ENCODE measurements at places on chromosomes 1 and 21. TPM values are rescaled to one million over a fixed set of nuclear protein-coding genes. Genes with fewer than 3 reads are reported as not detected.

TRABD2B gene
- total RNA-seq, result not detected

ARHGEF11 gene
- 38.8 TPM for total RNA-seq

APP gene
- total RNA-seq, result 56.4 TPM

SPRR2G gene
- total RNA-seq, result not detected

DNA sequence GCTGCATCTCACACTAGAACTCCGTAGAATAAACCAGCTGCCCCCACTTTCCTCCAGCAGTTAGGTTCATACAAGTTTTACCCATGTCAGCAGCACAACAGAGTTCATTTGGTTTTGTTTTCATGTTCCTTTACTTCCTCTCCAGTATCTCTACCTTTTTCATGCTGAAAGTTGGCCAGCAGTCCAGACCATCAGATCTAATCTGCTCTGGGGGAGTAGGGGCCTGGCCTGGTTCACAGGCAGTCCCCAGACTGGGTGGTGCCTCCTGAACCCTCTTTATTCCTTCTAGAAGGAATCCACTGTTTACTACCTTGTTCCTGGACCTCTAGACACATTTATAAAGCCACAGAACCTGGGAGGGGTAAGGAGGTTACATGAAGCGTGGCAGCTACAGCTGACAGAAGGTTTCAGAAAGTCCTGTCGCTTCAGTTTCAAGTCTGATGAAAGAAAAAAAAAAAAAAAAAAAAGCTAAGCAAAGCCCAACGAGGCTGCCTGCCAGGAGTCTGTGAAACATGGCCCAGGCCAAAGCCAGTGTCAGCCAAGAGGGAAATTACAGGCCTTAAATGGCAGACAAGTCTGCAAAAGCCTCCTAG, 184.6 kb upstream of the JUN start:
- H3K36me3 ChIP-seq, result no peaks in the 10 kb centered on the region
- H3K4me3 ChIP-seq, result no peak overlapping the region
- no peaks in the 10 kb centered on the region for H3K27me3 ChIP-seq
- H3K4me1 ChIP-seq, result peaks cover 28% of the 10 kb centered on the region
- DNase-seq, result no peak
- peak overlapping the region; percentile 72 for H3K27ac ChIP-seq

DNA sequence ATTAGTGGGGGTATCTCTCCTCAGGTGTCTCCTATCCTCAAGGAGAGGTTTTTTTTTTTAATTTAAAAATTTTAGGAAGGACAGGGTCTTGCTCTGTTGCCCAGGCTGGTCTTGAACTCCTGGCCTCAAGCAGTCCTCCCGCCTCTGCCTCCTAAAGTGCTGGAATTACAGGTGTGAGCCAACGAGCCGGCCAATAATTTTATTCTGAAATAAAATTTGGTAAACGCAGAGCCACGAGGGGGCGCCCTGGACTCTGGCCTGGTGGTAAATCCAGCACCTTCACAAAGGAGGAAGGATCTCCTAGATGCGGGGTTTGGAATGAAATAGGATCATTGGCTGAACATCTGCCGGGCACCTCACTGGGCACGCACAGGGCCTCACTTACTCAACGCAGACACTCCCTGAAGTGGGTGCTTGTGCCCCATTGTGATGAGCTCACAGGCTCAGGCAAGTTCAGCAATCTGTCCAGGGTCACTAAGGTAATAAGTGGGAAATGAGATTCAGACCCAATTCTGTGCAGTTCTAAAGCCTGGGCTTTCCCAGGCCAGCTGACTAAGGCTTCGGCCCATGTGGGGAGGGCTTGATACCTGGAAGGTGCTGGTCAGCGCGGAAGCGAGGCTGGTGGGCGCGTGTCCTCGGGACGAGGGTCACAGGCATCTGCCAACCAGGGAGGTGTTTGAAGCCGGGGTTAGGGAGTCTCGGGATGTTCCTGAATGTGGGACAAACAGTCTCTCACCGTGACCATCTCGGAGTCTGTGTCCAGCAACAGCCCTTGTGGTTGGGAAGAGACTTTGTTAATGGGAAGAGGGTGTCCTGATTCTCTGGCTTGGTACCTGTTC, 32.7 kb upstream of the ETV3 start:
- H3K4me3 ChIP-seq, result no peak overlapping the region
- H3K27ac ChIP-seq, result no peak overlapping the region
- no peaks in the 10 kb centered on the region for H3K4me1 ChIP-seq

DNA sequence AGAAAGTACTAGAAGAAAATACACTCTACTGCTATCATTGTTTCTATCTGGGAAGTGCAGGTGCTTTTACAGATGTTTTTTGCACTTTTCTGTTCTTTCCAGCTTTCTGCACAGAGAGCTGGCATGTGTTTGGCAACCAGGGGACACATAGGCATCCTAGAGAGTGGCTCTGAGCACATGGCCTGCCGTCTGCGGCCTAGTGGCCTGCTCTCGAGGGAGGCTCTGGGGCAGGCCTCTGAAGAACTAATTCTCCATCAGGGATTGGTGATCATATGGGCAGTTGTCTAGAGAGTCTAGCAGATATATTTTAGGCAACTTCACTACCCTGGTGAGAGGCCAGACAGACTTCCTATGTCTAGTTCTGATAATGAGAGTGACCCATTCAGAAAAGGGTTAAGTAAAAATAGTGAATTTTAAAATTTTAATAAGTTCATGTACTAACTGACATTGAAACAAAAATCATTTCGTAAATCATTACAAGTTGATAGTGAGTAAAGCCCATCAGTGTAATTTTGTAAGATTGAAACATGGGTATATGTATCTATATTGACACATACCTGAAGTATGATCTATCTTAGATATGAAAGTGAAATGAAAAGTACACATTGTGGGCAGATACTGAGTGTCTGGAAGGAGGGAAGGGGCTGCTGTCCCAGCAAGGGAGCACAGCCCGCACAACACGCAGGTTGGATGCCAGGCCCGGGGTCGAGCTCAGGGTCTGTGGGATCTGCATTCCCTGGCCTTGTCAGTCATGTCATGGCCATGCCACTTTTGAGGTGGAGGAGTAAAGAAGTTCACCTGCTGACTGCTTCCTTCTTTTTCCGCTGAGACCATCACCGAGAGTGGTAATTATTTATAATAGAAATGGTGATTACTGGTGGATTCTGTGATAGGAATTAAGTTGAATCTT, 79.8 kb downstream of the PCBP3 start:
- H3K27ac ChIP-seq, result no peak overlapping the region
- H3K36me3 ChIP-seq, result no peaks in the 10 kb centered on the region
- H3K4me1 ChIP-seq, result no peaks in the 10 kb centered on the region
- no peaks in the 10 kb centered on the region for H3K27me3 ChIP-seq
- no peak overlapping the region for H3K4me3 ChIP-seq

DNA sequence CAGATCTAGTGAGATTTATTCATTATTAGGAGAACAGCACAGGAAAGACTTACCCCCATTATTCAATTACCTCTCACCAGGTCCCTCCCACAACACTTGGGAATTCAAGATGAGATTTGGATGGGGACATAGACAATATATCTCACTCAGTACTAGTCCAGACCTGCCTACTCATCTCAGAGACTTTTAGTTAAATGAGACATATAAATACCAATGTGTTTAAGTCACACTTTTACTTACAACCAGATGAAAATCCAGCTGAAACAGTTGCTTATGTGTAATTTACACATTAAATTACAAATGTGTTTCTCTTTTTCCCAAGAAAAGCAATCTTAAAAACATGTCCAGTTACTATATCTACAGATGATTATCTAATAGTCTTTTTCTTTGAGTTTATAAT, 1145.6 kb downstream of the KCNT2 start:
- no peak overlapping the region for H3K4me3 ChIP-seq
- no peaks in the 10 kb centered on the region for H3K27me3 ChIP-seq
- no peaks in the 10 kb centered on the region for H3K4me1 ChIP-seq
- DNase-seq, result no peak

DNA sequence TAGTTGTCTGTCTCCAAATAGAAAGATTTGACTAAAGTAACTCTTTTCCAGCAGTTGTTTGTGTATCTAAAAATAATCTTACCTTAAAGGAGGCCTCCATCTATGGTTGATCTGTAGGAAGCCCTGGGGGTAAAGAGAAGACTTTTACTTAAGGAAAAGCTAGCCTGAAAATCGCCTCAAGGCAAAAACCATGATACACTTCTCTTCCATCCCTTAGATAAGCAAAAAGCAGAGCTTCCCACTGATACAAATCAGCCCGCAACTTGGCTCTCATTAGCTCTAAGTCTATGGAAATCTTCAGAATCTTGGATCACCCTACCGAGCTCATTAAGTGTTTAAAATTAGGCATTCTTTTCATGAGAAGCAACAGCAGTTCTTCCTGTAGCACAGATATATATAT, 576.9 kb upstream of the PTBP2 start:
- no peaks in the 10 kb centered on the region for H3K36me3 ChIP-seq
- no peak overlapping the region for H3K4me3 ChIP-seq
- H3K27ac ChIP-seq, result no peak overlapping the region
- H3K27me3 ChIP-seq, result no peaks in the 10 kb centered on the region

GRCh38 chr1:42251042-42251441, 84.0 kb downstream of the FOXJ3 start:
- H3K36me3 ChIP-seq, result no peaks in the 10 kb centered on the region
- H3K27me3 ChIP-seq, result no peaks in the 10 kb centered on the region
- no peak overlapping the region for H3K27ac ChIP-seq
- DNase-seq, result no peak

DNA sequence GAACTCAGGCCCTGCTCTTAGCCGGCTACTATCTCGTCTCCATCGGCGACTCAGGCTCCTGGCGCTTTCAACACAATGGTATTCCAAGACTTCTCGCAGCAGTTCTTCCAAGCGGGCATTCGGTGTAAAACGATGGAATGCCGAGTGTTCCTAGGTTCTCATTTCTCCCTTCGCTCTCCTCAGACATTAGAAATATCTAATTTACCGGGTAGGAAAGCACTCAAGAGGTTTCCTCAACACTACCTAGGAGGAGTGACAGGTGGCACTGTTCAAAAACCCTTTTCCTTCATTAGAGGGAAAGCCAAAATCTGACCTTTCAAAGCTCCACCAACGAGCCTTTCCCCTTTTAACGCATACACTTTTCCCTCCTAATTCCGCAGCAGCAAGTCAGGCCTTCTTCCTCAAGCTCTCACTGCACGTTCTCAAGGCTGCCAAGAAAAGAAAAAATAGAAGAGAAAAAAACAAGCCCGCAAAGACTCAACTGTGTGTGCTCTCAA, 601 bp downstream of the UBE2G2 start:
- DNase-seq, result peak; percentile 30
- peaks cover 4% of the 10 kb centered on the region for H3K36me3 ChIP-seq
- peaks cover 19% of the 10 kb centered on the region for H3K4me1 ChIP-seq
- H3K27me3 ChIP-seq, result no peaks in the 10 kb centered on the region
- peak overlapping the region; percentile 85 for H3K27ac ChIP-seq
- H3K4me3 ChIP-seq, result peak overlapping the region; percentile 92

GRCh38 chr21:38490411-38491020, 7.8 kb downstream of the ERG start:
- H3K4me1 ChIP-seq, result no peaks in the 10 kb centered on the region
- no peak overlapping the region for H3K27ac ChIP-seq
- H3K4me3 ChIP-seq, result no peak overlapping the region

DNA sequence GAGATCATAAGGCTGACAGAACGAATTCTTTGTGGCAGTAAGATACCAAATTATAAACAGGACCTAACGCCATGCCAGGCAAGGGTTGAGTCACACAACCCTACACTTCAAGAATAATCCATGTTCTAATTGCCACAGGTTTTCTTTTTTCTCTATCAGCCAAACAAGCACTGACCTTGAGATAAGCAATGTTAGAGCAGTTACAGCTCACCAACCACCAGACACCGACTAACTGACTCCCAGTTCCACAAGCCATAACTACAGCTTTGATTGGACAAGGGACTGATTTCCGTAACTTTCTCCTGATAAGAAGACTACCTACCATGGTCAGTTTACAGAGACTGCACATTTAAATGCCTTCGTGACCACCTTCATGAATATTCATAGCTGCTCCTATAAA, 149.6 kb downstream of the PTPRU start:
- no peaks in the 10 kb centered on the region for H3K4me1 ChIP-seq
- no peaks in the 10 kb centered on the region for H3K27me3 ChIP-seq
- H3K4me3 ChIP-seq, result no peak overlapping the region

- no peaks in the 10 kb centered on the region for H3K27me3 ChIP-seq
- no peak overlapping the region for H3K27ac ChIP-seq
- no peak for DNase-seq
- no peaks in the 10 kb centered on the region for H3K36me3 ChIP-seq
- H3K4me1 ChIP-seq, result no peaks in the 10 kb centered on the region
These were observed 297.2 kb downstream of the TGFB2 start for GRCh38 chr1:218642033-218642948.

- H3K27ac ChIP-seq, result peak overlapping the region; percentile 64
- H3K27me3 ChIP-seq, result no peaks in the 10 kb centered on the region
- no peak overlapping the region for H3K4me3 ChIP-seq
- H3K36me3 ChIP-seq, result no peaks in the 10 kb centered on the region
- DNase-seq, result no peak
- H3K4me1 ChIP-seq, result peaks cover 32% of the 10 kb centered on the region
These were observed 1.8 kb downstream of the LPGAT1 start for GRCh38 chr1:211828584-211829342.

- no peaks in the 10 kb centered on the region for H3K36me3 ChIP-seq
- no peak overlapping the region for H3K27ac ChIP-seq
- H3K27me3 ChIP-seq, result no peaks in the 10 kb centered on the region
- no peaks in the 10 kb centered on the region for H3K4me1 ChIP-seq
- no peak for DNase-seq
These were observed 42.2 kb upstream of the LYST start for GRCh38 chr1:235908742-235909520.

DNA sequence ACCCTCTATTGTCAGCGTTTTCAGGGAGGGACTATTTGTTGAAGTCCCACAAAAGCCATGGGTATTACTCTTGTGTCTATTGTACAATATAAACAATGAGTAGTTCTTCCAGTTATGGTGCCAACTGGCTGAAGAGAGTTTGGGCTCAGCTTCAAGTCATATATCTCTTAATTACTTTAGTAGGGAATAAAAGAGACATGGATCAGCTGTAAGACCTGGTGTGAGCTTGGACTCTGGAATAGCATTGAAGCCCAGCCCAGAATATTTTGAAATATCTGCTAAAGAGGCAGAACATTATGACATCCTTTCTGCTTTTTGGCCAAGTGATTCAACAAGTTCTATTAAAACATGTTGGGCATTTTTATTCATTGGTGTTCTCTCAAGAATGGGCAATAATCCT, 224.9 kb downstream of the BACH1 start:
- H3K4me1 ChIP-seq, result no peaks in the 10 kb centered on the region
- H3K27me3 ChIP-seq, result no peaks in the 10 kb centered on the region
- H3K36me3 ChIP-seq, result no peaks in the 10 kb centered on the region
- DNase-seq, result no peak

DNA sequence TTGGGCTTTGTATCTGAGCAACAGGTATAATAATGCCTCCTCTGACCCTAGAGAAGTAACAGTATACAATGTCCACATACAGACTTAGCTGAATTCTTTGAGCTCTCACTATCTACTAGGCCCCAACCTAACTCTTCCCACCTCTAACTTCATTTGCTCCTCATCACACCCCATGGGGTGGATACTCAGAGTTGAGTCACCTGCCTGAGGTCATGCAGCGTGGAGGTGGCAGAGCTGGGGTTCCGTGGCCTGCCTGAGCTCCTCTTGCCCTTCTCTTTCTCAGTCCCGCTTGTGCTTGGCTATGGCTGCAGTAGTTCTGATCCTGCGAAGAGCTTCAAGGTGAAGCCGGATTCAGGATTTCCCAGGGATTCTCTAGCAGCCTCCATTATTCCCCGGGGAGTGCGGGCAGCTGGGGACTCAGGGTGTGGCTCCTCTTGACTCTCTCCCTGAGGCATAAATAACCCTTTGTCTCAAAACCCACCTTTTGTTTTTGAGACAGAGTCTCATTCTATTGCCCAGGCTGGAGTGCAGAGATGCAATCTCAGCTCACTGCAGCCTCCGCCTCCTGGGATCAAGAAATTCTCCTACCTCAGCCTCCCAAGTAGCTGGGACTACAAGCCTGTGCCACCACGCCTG, 29.9 kb upstream of the ACTL8 start:
- H3K36me3 ChIP-seq, result no peaks in the 10 kb centered on the region
- no peak for DNase-seq
- no peak overlapping the region for H3K4me3 ChIP-seq
- H3K27me3 ChIP-seq, result no peaks in the 10 kb centered on the region
- H3K27ac ChIP-seq, result no peak overlapping the region
- no peaks in the 10 kb centered on the region for H3K4me1 ChIP-seq

Measured in naive thymus-derived CD4-positive, alpha-beta T cell (primary cell).